ENCODE measurements at places on chromosomes 4 and X.

DNA sequence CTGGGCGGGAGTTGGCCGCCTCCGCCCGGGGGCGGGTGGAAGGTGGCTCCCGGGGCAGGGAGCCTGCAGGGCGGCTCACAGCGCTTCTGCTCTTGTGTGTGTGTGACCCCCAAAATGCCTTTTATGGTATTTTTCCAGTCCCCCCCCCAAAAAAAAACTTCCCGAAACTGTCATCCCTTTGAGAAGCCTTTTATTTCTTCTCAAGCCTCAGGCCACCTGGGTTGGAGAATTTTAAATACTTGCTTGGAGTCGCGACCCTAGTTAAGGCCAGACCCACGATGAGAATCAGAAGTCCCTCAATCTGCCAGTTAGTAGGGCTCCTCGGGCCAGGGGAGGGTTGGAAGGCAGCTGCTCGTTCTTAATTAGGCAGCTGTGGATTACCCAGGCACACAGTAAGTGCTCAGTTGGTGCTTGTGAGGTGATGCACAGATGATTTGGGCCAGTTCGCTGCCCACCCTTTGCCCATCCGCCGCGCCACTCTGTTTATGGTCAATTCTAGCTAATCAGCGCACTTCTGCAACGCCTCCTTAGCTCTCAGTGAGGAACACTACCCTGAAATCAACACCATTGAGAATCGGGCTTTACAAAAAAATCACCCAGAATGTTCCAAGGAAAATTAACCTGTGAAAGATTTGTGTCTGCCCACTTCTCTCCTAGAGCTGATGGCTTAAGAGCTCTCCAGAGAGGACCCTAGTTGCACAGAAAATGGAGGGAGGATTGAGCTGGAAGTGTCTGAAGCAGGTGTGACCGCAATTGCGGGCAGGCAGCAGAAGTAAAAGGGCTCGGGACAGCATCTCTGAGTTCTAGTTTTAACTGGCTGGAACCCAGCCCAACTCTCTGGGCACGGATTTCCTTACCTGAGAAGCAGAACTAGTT lies 648 bp upstream of the SCD5 start:
- no peak for DNase-seq

- DNase-seq = no peak
Observed at GRCh38 chr4:101237773-101238172, 109.6 kb downstream of the PPP3CA start.

GRCh38 chr4:80529026-80529425 lies 193.5 kb downstream of the CFAP299 start:
- DNase-seq = no peak

- DNase-seq = peak; percentile 24
Observed at GRCh38 chrX:14039344-14039743, 9.7 kb upstream of the GEMIN8 start.

- DNase-seq = peak; percentile 36
Observed at GRCh38 chr4:242121-242848, 63.0 kb downstream of the ZNF732 start.

GRCh38 chr4:156111686-156112085 lies 158.0 kb upstream of the CTSO start:
- DNase-seq = no peak

DNA sequence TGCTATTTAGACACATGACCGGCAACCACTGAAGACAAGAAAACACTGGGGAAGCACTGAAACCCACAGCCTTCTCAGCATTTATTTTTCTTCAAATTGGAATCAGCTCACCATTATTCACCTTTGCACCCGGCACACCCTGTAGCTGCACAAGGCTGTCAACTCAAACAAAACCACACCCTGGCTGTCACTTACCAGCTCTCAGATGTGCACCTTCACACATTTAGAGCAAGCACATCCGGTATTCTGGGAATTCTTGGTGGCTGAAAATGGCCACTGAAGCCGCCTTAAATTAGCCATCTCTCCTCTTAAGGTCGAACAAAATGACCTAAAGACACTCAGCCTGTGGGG lies 5.9 kb downstream of the ZFYVE28 start:
- no peak for DNase-seq

- DNase-seq = no peak
Observed at GRCh38 chr4:151517896-151518295, 108.9 kb downstream of the FHIP1A start.

- no peak for DNase-seq
Observed at GRCh38 chrX:48939524-48940228, 17.7 kb downstream of the OTUD5 start.

DNA sequence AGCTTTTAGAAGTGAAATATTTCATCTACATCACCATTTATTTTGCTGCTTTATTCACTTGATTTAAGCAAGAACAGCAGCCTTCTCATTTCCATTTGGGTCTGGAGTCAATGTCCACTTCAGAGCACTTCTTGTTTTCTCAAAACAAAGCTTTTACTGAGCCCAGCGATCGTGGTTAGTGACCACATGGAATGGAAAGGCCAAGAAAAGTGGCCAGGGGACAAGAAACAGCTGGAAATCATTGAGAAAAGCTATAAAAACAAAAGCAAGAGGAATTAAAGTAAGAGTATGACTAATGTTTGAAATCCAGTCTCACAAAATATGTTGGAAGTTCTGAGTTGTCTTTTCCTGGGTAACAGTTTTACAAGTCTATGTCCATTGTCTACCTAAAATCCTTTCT lies 328.4 kb upstream of the INTU start:
- DNase-seq = no peak

DNA sequence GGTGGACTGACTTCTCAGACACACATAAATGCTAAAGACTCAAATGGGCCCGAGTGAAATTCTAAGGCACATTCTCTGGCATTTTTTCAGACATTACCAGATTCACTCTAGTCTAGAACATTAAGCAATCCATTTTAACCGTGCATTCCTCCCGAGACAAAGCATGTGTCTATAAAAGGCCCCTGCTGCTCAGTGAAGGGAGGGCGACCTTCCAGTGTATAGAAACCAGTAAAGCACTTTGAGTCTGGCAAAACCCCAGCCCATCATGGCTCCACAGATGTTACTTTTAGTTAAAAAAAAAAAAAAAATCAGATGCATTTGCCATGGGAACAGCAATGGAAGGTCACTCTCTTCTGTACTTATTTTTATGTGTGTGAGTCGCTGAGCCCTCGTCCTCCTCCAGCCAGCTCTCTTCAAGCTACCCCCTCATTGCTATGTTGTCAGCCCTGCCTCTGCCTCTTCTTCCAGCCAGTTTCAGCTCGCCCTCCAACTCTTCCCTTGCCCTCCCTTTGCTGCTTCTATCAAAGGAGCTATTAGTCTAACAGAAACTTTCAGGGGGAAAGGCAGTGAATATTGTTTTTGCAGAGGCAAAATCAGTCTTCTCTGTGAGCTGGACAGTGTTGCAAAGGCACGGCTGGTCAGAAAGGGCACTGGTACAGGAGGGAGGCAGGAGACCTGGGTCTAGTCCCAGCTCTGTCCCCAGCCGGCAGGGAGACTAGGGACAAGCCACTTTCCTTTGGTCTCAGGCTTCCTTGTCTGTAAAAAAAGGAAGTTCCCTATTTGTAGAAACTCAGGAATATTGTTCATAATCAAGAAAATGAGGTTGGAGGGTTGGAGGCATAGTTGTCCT lies 644.2 kb downstream of the ZNF674 start:
- no peak for DNase-seq

DNA sequence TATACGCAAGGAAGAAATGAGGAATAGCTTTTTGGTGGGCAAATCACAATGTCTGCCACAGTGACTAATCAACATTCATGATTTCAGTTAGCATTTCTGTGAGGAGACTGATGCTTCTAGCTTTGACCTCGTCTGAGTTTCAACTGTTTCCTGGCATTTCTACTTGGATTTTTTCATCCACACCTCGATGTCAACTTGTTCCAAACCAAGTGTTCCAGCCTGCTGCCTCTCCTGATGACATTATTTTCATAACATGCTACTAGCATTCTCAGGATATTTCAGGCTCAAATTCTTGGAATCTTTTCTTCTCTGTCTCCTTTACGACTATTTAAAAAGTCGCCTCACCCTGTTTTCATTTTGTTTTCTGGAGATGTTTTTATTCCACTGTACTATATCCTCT lies 90.3 kb upstream of the TEX13D start:
- no peak for DNase-seq

GRCh38 chrX:72026341-72027023 lies 105.2 kb downstream of the RTL5 start:
- DNase-seq = no peak

GRCh38 chr4:108794136-108794535 lies 31.3 kb upstream of the ETNPPL start:
- DNase-seq = no peak

DNA sequence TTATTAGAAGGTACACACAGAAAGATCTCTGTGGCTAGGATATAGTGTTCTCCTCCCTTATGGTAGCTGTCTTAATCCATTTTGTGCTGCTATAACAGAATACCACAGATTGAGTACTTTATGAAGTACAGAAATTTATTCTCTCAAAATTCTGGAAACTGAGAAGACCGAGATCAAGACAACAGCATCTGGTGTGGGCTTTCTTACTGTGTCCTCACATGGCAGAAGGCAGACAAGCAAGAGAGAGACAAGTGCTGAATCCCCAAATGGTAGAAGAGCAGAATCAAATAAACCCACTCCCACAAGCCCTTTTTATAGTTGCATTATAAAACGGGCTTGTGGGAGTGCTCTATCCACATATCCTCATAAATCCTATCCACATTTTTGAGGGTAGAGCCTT lies 373.1 kb downstream of the GABRG1 start:
- no peak for DNase-seq

GRCh38 chrX:97109730-97110129 lies 226.0 kb downstream of the RPA4 start:
- DNase-seq = no peak

GRCh38 chrX:15335135-15336022 lies at the start of gene PIGA:
Gene PIGA, minus strand, starts transcription at chrX:15335523. Its CDS starts 3,593 bp downstream, at chrX:15331930.
- peak; percentile 84 for DNase-seq

DNA sequence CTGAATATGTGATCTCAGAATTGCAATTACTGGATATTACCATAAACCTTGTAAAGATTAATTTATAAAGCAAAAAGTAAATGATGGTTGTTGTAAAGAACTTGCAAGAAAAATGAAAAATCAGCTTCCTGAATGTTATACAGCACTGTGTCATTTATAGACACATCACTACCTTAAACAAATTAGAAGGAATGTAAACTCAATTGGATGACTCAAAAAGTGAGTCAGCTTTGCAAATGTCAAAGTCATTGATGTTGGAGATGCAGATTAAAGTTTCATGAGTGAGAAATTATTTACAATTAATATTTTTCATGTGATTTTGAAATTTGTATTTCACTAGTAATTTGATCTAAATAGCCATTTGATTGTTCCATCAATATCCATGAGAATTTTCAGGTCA lies 193.2 kb downstream of the RAPGEF2 start:
- no peak for DNase-seq

DNA sequence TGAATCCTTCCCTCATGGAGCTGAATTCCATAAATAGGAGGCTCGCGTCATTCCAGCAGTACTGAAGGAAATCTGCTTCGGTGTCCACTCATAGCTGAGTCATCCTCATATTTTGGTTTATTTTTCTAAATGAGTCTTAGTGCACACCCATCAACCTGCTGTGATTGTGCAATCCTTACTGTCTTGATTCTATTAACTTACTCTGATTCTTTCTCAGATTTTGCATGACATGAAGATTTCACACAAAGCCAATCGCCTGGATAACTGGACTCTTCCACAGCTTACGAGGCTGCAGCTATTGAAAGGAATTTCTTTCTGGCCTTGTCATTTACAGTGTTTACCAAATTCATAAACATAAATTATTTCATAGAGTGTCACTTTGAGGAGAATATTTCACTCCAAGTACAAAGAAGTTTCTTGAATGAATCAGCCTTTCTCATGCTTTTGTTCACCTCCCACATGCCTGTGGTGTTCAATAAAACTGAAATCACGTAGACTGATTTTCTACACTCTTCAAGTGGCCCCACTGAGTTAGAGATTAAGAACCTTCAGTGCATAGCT lies 207.6 kb upstream of the SLITRK2 start:
- no peak for DNase-seq

DNA sequence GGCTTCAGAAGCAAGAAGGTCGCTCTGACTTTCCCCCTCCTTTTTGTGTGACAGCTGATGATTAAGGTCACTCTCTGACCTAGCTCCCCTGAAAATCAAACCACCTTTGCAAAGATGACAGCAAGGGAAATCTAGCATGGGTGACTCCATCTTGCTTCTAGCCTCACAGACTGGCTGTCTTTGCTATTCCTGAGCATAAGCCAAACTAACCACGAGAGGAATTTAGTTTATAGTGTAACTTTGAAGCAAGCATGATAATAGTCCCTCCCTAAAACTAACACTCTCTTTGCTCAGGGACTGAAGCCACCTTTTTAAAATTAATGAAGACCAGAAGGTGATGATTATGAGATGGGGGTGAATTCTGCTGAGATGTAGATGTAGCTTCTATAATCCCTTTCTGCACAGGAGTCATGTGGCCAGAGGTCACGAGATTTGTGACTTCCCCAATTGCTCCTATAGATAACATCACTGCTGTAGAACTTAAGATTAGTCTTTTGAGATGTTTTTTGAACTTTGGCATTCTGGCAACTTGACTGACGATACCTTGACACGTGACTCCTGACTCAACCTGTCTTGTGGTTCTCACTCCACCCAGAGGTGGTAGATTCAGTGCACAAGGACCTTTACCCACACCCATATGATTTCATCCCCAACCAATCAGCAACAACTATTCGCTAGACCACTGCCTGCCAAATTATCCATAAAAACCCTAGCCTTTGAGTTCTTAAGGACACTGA lies 14.9 kb upstream of the PDE5A start:
- DNase-seq = no peak

GRCh38 chr4:122930862-122931261 lies 8.5 kb upstream of the NUDT6 start:
- DNase-seq = no peak

- DNase-seq = no peak
Observed at GRCh38 chr4:109444182-109444844, 10.7 kb downstream of the SEC24B start.

- no peak for DNase-seq
Observed at GRCh38 chr4:81786063-81786763, 314.5 kb upstream of the RASGEF1B start.
